ENCODE measurements at places on chromosomes 1 and 21.
A peak's percentile ranks its signal among the peaks of the same experiment; 100 is the strongest.

DNA sequence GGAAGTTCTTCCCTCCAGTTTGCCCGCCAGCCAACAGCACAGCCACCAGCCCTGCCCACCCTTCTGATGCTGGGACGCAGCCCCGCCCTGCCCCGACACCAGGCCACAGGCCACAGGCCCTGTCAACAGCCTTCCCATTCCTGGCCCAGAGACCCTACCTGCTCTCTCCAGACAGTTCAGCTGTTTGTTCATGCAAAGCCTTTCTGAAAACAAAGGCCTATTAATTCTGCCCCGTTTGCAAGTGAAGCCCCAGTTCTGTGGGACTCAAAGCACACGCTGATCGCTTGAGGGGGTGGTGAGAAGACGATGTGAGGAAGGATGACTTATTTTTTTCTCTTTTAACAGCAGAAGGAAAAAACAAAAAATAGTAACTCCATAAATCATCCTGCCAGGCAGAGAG lies 55.4 kb upstream of the KIF26B start:
- H3K4me3 ChIP-seq: no peak overlapping the region
- H3K27ac ChIP-seq: no peak overlapping the region
- no peak for DNase-seq
- H3K4me1 ChIP-seq: no peaks in the 10 kb centered on the region
- no peaks in the 10 kb centered on the region for H3K27me3 ChIP-seq
- H3K36me3 ChIP-seq: no peaks in the 10 kb centered on the region

- no peak overlapping the region for H3K27ac ChIP-seq
- no peak overlapping the region for H3K4me3 ChIP-seq
- H3K4me1 ChIP-seq: no peaks in the 10 kb centered on the region
- H3K36me3 ChIP-seq: no peaks in the 10 kb centered on the region
- no peak for DNase-seq
Measured at GRCh38 chr1:228794173-228794572, 58.9 kb downstream of the RHOU start.

- H3K27ac ChIP-seq: no peak overlapping the region
- H3K4me3 ChIP-seq: no peak overlapping the region
- no peaks in the 10 kb centered on the region for H3K27me3 ChIP-seq
- no peak for DNase-seq
- H3K4me1 ChIP-seq: peaks cover 16% of the 10 kb centered on the region
- H3K36me3 ChIP-seq: no peaks in the 10 kb centered on the region
Measured at GRCh38 chr1:58809325-58810010, 25.6 kb upstream of the JUN start.

- no peaks in the 10 kb centered on the region for H3K27me3 ChIP-seq
- peaks cover 5% of the 10 kb centered on the region for H3K4me1 ChIP-seq
- H3K4me3 ChIP-seq: no peak overlapping the region
- H3K36me3 ChIP-seq: no peaks in the 10 kb centered on the region
- no peak for DNase-seq
- no peak overlapping the region for H3K27ac ChIP-seq
Measured at GRCh38 chr1:149879556-149879955, 19.8 kb upstream of the BOLA1 start.

GRCh38 chr1:224392411-224393249 lies 36.0 kb downstream of the CNIH4 start:
- no peak overlapping the region for H3K4me3 ChIP-seq
- DNase-seq: no peak
- peaks cover 78% of the 10 kb centered on the region for H3K36me3 ChIP-seq
- no peaks in the 10 kb centered on the region for H3K4me1 ChIP-seq
- no peak overlapping the region for H3K27ac ChIP-seq
- H3K27me3 ChIP-seq: no peaks in the 10 kb centered on the region

DNA sequence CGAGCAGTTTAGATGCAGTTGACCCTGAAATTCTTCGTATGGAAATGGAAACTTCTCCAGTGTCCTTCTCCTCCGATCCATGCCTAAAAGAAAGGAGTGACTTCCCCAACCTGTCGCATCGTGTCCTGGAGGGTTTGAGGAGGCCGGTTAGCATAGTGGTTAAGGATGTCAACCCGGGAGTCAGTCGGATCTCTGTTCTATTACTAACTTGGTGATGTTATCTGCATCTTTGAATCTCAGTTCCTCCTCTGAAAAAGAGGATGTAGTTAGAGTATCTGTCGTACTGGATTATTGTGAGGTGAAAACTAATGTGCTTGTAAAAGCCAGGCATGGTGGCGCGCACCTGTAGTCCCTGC lies 684 bp downstream of the ZBTB8B start:
- no peaks in the 10 kb centered on the region for H3K36me3 ChIP-seq
- no peak for DNase-seq
- no peaks in the 10 kb centered on the region for H3K27me3 ChIP-seq

DNA sequence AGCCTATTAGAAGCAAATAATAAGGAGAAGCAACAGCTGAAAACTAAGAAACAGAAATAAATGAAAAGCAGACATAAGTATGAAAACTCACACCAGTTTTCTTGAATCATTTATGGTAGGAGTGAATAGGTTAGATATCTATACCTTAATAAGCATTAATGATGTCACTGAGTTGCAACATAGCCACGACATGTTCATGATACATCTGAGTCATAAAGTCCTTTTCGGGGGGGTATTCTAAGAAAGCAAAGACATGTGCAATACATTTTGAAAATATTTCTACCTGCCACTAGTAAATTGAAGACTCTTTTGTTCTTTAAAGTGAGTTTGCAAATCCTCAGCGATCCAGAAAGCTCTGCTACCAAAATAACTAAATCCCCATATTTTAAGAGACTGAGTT lies 7.2 kb downstream of the CD34 start:
- no peak overlapping the region for H3K27ac ChIP-seq
- no peak overlapping the region for H3K4me3 ChIP-seq
- no peaks in the 10 kb centered on the region for H3K27me3 ChIP-seq
- H3K4me1 ChIP-seq: no peaks in the 10 kb centered on the region
- DNase-seq: peak; percentile 42

DNA sequence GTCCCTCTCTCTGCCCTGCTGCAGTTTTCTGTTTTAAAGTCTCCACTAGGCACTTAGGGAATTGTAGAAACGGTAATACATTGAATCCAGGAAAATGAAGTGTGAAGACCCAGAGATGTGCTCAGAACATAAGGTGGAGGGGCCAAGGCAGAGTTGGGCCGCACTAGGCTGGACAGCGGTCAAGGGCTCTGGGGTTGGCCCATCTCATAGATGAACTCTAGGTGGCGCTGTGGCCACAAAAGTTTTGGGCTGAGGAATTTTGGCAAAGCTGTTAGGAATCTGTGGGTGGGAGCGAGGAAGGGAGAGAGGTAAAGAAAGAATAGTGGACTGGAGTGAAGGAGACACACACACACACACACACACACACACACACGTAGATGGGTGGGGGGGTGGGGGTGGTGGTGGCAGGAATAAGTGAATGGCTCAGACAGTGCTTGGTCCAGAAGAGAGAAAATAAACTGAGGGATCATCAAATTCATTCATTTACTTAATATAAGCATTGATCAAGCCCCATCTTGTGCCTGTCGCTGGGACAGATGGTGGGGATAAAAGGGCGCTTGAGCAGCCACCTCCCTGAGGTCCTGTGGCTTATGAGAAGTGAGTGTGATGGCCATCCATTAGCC lies 258.5 kb downstream of the TRABD2B start:
- H3K27me3 ChIP-seq: peaks cover 6% of the 10 kb centered on the region
- no peaks in the 10 kb centered on the region for H3K36me3 ChIP-seq
- H3K27ac ChIP-seq: no peak overlapping the region

DNA sequence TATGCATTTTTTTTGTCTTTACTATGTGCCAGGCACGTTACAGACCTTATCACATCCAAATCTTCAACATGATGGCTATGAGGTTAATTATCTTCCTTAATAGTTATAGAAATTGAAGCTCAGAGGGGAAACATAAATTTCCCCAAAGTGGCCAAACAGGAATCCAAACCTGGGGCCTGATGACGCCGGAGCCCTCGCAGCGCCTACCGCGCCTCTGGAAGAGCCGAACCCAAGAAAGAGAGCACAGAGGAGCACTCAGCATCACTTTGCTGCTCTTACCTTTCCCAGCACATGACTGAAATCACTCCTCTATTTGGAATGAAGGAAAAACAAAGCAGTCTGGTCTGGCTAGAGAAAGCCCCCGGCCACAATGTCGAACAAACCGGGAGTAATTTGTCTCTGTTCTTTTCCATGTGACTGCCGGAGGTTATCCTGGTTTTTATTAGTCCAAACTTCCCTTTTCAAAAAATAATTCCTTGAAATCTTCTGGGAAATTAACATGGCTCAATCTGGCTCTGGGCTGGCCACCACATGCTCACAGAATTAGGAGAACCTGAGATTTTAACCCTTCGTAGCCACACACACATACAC lies 195.5 kb downstream of the ADSS2 start:
- no peak overlapping the region for H3K27ac ChIP-seq
- H3K27me3 ChIP-seq: no peaks in the 10 kb centered on the region
- DNase-seq: no peak
- H3K4me1 ChIP-seq: no peaks in the 10 kb centered on the region

DNA sequence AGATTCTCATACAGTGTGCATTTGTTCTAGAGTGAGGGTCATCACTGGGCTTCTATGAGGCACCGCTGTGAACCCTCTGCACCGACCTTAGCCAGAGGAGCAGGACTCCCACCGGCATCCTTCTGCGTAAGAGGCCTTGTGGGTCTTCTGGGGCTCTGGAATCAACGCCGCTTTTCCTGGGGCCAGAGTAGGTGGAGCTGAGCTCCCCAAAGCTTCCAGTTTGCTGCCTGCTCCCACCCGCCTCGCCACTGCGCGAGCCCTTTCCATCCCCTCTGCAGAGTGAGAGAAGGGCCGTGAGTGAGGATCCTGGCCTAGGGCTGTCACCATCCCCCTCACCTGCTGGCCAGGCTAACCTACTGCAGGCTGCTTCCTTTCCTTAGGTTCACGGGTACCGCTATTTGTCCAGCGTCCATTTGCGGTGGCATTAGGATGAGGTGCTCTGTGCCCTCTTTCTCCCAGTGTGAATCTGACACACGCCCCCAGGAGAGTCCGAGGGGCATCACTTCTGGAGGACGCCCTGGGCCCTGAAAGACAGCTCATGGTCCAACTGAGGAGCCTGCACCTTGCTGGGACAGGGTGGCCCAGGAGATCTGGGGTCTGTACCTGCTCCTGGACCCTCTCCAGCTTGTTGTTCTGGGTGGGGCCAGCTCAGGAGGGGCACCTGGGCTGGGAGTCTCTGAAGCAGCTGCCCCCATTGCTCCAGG lies 36.2 kb downstream of the UMODL1 start:
- no peaks in the 10 kb centered on the region for H3K27me3 ChIP-seq
- DNase-seq: peak; percentile 19
- H3K27ac ChIP-seq: no peak overlapping the region
- H3K36me3 ChIP-seq: no peaks in the 10 kb centered on the region
- no peak overlapping the region for H3K4me3 ChIP-seq

All from PC-3 (cell line).